Activated T-helper 1 cell treated with anti-CD3 and anti-CD28 coated beads, Interleukin-2, amount 50 U/mL, for 16 hours (primary cell): ENCODE measurements at places on chromosomes 7 and 10.

DNA sequence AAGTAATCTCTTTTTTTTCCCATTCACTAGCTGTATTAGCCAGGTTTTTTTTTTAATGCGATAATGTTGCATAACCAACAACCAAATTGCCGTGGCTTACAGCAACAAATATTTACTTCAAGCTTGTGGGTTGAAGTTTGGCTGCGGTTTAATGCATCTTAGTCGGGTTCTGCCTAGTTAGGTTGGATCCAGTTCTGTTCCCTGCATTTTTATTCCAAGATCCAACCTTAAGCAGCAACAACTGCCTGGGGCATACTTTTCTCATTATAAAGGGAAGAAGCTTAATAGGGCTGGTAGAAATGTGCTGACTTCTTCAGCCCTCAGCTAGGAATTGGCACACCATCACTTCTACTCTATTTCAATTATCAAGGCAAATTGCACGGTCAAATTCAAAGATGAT lies 1115.5 kb upstream of the AUTS2 start:
- no peak for DNase-seq

DNA sequence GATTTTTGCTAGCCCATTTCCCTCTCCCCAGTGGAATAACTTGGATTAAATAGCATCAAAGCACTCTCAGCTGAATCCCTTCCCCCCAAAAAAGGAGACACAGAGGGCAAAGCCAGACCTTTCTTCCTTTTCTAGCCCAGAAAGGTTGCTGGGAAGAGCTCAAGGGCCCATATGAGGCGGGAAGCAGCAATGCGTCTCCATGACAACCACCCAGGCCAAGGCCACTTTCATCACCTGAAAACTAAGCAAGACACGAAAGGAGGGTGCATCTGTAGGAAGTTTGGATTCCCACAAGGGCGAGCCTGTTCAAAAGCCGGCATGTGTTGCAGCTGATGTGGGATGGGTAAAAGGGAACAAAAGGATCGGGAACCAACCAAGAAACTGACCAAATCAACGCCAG lies 229.1 kb downstream of the PLXNA4 start:
- no peak for DNase-seq

DNA sequence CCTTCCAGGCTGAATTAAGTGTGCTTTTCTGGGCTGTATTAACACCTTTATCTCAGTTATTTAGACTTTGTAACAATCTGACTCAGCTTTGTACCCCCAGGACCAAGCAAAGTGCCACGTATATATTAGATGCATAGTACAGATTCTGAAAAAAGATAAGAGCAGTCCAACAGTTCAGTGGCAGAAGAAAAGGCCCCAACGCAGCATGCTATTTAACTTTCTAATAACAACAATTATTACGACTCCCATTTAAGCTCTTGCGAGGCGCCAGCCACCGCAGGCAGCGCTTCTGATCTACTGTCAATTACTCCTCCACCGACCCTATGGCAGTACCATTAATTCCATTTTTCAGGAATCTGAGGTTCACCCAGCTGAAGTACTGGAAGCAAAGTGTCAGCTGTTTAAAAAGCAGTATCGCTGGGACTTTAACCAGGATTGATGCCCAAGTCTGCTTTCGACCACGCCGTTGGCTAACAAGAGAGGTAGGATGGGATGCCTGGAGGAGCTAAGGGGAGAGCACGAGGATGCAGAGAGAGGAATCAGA lies 638 bp downstream of the LIPA start:
- DNase-seq, result no peak

DNA sequence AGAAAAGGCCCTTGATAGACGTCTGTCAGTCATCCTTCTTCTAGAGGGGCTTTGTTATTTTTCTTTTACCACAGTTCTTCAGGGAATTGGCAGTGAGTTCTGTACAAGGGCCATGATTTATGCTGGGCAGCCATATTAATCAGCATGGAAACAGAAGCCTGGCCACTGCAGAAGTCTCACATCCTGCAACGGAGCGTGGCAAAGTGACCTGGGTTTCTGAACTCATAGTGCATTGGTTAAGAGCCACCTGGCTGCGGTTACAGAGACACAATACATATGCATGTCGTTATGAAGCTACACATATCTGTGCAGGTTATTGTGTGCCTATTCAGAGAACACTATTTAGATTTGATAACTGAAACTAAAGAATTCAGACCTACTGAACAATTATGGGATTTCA lies 419.4 kb upstream of the CELF2 start:
- no peak for DNase-seq

- DNase-seq, result no peak
Observed at GRCh38 chr10:15763006-15763405, 43.3 kb upstream of the ITGA8 start.

DNA sequence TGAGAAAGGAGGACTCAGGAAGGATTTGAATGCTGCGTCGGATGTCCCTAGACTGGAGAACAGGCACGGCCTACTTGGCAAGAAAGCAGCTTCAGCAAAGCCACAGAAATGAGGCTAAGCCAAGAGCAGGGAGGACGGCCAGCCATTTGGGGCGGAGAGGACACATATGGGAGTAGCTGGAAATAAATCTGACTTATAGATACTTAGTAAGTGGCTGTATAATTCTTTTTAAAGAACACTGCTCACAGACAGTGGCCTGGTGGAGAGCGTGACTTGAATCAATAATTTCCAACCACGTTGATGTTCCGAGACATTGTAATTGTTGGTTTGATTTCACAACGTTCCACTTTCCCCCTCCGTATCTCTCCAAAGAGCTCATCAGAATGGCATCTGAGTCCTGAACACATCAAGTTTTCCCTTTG lies 67.7 kb upstream of the JCAD start:
- no peak for DNase-seq

DNA sequence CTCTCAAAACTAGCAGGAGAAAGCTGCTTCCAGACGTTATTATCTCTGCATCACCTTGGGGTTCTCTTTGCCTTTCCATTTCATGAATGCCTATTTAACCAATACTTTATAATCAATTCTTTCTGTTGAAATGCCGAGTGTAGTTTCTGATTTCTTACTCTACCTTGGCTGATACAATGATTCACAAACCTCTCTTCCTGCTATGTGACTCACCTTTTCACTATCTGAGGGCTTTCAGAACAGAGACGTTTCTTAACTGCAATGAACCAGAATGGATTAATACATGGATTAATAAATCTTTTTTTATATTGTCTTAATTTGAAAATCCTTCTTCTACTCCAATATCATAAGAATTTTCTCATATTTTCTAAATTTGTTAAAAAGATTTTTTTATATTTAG lies 46.4 kb upstream of the ZNF746 start:
- no peak for DNase-seq

- no peak for DNase-seq
Observed at GRCh38 chr10:2476218-2476811, 591.0 kb upstream of the PFKP start.

DNA sequence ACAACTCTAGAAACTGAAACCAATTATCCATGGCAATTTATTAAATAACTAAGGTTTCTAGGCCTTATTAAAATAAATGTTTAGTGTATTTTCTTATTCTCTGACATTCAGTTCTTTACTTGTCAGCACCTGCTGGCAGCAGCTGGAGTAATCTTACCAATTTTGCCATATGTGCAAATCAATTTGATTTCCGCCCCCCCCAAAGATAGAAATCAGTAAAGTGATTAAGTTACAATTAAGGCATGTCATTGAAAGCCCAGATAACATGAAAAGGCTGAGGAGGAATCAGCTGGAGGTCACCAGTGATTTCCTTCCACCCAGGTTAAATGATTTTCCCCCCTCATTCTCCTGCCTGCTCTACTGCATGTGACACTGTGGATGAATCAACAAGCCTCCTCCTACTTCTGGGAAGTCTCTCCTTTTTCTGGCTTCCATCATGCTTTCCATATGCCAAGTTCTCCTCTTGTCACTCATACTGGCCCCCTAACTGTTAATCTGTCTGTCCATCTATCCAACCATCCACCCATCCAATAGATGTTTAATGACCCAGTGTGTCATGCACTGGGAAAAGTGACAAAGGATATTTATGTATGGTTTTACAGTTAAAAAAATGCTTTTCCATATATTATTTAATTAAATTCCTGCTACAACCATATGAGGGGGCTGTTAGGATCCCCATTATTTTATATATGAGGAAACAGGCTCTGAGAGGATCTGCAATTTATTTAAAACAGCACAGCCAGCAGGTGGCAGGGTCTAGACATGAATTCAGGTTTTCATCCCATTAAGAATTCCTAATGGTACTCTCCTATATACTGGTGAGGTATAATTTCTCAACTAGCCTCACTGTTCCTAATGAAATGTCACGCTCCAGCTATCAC lies 116.5 kb downstream of the ATXN7L1 start:
- DNase-seq, result no peak

DNA sequence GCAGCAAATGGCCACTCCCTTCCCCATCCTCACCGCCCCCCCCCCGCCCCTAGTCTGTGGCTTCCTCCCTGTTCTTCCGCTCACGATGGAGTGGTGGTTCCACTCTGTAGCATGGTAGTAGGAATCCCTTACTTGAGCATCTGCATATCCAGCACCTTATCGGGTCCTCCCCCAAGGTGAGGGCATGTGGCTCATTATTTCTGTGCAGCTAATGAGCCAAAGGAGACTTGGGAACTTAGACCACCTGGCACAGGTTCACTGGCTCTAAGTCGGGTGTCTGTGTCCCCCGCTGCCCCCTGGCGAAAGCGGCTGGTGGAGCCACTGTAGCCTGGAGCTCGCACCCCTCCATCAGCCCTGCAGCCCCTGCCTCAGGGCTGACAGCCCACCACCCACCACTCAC lies 22.8 kb upstream of the GPR26 start:
- no peak for DNase-seq

DNA sequence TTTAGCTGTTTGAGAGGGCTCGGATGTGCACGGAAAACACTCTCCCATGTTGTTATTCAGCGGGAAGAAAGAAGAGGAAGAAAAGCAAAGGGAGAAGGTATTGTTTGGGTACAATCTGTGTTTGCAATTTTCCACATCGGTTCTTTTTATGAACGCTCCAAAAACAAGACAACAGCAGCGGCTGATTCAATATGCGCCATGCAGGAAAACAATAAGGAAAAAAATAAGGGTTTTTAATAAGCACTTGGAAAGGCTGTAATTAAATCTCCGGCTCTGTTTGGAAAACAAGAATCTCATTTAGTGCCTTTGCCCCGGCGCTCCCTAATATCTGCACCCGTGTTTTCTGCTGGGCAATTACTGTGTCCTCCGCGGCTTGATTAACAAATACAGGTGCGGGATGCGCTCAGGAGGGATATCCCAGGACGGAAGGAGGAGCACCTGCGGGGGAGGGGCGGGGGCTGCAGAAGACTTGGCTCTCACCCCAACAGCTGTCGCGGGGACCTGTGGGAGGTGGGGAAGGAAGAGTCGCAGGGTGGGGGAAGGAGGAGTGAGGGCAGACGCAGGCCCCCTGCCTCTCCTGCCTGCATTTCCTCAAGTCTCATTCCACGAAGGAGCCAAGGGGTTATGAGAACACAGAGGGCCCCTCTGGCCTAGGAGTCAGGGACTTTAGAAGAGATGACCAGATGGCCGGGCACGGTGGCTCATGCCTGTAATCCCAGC lies 181.5 kb upstream of the PODXL start:
- no peak for DNase-seq

GRCh38 chr10:114962441-114962840 lies 24.4 kb downstream of the TRUB1 start:
- no peak for DNase-seq

DNA sequence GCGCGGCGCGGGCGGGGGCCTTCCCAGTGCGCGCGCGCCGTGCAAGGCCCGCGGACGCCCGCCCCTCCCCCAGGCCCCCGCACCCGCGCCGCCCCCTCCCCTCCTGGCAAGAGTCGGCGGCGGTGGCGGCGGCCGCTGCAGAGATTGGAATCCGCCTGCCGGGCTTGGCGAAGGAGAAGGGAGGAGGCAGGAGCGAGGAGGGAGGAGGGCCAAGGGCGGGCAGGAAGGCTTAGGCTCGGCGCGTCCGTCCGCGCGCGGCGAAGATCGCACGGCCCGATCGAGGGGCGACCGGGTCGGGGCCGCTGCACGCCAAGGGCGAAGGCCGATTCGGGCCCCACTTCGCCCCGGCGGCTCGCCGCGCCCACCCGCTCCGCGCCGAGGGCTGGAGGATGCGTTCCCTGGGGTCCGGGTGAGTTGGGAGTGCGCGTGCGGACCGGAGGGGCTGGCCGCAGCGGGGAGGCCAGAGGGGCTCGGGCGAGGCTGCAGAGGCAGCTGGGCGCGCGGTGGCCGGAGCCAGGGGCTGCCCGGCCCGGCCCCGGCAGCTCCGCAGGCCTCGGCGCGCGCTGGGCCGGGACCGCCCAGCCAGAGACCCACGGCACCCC lies at the start of gene BMPR1A:
Gene BMPR1A (plus strand): TSS at position 109 of the 602 bp plus-strand sequence. CDS start 119,400 bp downstream, outside the sequence.
- no peak for DNase-seq

DNA sequence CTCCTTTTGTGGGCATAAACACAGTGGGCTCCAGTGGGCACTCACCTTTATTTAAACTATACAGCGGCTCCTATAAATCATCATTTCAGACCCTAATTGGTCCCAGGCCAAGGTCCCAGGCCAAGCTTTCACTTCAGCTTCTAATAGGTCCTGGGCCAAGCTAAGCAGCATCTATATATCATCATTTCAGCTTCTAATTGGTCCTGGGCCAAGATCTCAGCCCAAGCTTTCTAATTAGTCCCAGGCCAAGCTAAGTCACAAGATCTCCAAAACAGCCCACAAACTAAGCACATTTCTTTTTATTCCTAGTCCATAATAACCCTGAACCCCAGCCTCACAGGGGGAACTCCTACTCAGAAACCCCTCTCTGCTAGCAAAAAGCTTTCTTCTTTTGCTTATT lies 47.1 kb downstream of the ZNF680 start:
- DNase-seq, result no peak

- no peak for DNase-seq
Observed at GRCh38 chr10:102111276-102111675, 8.9 kb downstream of the LDB1 start.

- no peak for DNase-seq
Observed at GRCh38 chr7:92044148-92044547, 90.1 kb downstream of the CYP51A1 start.

DNA sequence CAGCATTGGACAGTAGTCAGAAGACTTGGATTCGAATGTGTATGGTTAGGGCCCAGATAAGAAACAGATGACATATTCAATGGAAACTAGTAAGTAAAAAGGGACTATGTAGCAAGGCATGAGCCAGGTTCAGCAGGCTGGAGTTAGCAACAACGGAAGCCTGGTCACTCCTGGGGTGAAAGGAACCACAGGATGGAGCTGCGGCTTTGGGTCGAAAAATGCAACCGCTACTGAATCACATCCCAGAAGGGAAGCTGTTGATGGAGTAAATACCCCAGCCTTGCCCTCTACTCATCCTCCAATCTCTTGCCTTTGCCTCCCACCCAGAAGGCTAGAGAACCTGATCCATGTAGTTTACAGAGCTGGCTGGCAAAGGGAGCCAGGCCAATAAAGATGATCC lies 37.5 kb upstream of the EGR2 start:
- DNase-seq, result no peak

DNA sequence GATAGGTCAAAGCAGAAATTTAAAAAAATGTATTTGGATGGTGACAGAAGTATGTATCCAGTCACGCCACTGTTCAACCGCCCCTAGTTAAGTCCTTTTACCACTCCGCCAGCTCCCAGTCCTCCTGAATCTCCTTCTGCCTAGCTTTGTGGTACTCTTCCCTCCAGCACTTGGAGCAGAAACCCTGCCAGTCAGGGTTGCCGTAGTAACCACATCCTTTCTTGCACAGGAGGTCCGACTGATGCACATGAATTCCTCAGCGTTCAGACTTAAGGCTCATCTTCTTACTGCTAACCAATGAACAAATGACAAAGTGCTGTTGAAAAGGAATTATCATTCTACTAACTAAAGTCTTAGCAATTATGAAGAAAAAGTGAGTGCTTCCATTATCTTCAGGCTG lies 175.3 kb upstream of the KCTD7 start:
- no peak for DNase-seq
